ENCODE measurements at places on chromosomes 12 and 14.

- no peak for DNase-seq
Observed at GRCh38 chr12:120534703-120535655, 823 bp downstream of the RNF10 start.

- no peak for DNase-seq
Observed at GRCh38 chr12:130880411-130880885, 8.6 kb downstream of the RAN start.

DNA sequence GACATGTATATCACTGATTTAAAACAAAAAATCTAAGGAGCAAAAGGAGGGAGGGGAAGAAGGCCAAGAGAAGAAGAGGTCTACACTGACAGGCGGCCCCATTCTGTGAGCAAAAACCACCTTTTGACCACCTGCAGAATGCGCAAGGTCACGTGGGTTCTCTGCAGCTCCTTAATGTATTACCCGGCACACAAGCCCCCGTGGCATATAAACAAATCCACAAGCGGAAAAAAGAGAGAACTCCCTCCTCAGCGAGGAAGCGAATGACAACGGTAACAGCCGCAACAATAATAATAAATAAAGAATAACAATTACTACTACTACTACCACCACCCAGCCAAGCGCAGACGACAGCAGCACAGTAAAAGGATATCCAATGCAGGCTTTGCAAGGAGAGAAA, 1.3 kb downstream of the KSR2 start:
- no peak for DNase-seq

DNA sequence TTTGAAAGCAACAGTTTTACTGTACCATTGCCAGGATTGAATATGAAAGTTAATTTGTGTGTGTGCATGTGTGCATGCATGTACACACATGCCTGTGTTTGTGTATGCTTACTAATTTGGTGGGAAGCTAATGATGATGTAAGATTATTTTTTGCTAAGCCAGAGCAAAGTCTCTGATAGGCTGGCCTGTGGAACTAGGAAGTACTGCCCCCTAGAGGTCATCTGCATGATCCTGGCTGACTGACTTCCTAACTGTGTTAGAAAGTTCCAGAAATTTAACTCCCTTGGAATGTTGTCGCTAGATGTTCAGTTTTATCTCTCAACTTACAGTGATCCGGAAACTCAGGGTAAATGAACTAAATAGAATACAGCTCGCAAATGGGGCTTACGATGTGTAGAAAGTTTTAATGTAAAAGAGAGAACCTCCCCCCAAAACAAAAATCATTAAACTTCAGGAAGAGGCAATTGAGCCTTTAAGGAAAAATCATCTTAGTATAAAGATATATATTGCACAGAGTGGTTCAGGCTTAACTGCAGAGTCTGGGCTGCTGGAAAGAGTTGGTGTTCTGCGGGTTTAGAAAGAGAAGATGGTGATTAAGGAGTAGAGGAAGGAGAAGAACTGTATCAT, 34.3 kb upstream of the SLC38A1 start:
- peak; percentile 4 for DNase-seq

DNA sequence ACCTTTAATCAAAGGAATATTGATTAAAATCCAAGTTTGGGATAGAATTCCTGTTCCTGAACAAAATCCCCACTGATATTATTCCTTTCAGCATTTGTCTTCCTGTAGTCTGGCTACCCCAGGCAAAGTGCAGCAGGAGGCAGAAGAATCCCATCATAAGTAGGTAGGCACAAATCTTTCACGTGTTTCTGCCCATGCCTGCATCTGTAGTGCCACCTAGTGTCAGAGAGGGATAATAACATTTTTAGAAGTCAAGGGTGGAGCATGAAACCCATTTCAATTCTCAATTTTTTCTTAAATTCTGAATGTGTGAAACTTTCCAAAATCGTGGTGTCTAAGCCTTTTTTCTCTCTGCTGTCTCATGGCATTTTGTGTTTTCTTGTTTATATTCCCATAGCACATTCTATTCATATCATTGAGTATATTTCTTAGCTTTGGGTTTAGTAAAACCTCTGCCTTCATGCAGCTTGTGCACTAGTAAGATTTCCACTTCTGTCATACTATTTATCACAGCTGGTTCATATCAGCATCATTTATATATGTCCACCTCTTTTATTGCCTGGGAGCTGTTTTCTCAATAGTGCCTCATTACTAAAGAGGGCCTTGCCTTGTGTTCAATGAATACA, 47.8 kb upstream of the RERG start:
- no peak for DNase-seq

DNA sequence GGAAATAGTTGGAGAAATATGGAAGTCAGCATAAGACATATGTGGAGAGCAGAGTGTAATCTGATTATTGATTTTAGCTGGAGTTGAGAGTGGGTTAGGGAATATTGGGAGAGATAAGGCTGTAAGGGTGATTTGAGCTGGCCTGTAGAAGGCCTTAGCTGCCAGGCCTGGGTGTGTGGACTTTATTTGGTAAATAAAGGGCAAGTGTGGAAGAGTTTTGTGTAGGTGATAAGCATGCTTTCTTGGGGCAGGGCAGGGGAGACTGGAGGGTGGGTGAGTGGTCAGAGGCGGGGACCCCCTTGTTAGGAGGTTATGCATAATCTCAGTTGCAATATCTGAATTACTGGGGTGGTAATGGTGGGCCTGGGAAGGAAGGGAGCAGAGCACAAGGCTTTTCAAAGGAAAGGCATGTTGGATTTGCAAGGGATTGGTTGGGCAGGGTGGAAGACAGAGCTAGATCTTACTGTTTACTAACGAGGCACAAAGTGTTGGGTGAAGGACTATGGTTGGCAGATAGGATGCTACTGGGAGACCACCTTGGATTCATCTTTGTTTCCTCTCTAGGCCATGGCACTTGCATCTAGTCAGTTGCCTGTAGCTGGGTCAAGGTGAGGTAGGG, 5.5 kb downstream of the KHNYN start:
- DNase-seq = no peak

DNA sequence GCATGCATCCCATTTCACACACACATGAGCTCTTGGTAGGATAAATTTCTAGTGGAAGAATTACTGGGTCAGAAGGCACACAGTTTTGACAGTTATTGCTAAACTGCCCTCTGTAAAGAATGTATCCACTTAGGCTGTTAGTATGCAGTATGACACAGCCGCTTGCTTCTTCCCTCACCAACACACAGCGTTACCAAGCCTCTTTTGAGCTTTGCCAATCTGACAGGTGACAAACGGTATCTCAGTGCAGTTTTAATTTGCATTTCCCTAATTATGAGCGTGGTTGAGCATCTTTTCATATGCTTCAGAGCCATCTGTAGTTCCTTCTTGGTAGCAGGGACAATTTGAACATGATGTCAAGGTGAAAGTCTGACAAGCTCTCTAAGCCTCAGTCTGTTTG, 42.9 kb downstream of the HRK start:
- no peak for DNase-seq

GRCh38 chr14:50008974-50009373, 107.4 kb downstream of the VCPKMT start:
- DNase-seq = no peak

GRCh38 chr14:99586054-99586760, 17.8 kb downstream of the CCDC85C start:
- DNase-seq = no peak

- DNase-seq = no peak
Observed at GRCh38 chr14:58823312-58823711, 185.6 kb downstream of the DACT1 start.

- DNase-seq = no peak
Observed at GRCh38 chr14:22097586-22098292, 424.1 kb upstream of the OR4E1 start.

DNA sequence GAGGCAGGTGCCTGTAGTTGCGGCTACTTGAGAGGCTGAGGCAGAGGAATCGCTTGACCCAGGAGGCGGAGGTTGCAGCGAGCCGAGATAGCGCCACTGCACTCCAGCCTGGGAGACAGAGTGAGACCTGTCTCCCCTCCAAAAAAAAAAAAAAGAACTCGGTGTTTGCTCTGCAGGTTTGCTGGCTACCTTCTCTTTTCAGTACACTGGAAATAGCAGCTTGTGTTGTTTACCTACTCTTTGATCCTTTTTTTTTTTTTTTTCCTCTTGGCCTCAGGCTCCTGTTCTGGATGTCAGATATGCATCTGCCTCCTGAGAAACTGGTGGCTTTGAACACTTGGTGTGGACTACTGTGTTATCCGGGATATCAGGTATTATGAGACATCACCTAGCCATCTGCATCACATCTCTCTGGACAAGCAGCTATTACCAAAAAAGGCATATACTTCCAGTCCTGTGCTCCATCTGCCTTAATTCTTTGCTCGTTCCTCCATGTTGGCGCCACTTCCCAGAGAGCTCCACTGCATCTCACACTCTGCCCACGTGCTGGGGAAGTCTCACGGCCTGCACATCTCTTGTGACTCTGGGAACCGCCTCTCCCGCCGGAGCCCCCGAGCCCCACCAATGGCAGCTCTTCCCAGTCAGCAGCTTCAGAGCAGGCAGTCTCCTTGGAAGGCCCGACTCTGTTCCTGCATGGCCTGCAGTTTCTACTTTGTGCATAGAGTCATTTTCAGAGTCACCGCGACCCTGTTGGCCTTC, 50.9 kb upstream of the TRAF3 start:
- no peak for DNase-seq

GRCh38 chr12:7090222-7090998, 1.8 kb downstream of the C1R start:
- no peak for DNase-seq

DNA sequence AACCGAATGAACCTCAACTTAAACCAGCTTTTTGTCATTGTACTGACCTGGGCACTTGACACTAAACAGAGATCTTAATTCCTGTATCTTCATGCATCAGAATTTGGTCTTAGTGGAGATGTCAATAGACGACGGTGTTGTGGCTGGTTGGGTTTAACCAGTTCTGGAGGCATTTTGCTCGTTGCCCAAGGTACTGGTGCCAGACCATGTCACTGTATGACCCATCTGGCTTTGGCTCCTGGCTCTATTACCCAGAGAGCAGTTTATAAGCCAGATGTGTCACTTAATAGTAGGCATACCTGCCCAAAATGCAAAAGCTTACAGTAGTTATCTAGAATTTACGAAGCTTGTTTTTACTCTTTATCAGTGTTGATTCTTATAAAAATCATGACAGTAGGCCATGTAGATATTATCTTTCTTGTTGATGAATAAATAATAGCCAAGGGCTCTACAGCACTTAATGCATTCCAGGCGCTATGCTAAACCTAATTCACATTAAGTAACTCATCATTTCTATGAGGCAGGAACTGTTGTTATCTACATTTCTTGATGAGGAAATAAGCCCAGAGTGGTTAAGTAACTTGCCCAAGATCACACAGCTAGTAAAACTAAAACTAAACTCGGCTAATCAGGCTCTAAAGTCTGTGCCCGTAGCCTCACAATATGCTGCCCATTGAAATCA, 179.7 kb upstream of the HIF1A start:
- DNase-seq = no peak

DNA sequence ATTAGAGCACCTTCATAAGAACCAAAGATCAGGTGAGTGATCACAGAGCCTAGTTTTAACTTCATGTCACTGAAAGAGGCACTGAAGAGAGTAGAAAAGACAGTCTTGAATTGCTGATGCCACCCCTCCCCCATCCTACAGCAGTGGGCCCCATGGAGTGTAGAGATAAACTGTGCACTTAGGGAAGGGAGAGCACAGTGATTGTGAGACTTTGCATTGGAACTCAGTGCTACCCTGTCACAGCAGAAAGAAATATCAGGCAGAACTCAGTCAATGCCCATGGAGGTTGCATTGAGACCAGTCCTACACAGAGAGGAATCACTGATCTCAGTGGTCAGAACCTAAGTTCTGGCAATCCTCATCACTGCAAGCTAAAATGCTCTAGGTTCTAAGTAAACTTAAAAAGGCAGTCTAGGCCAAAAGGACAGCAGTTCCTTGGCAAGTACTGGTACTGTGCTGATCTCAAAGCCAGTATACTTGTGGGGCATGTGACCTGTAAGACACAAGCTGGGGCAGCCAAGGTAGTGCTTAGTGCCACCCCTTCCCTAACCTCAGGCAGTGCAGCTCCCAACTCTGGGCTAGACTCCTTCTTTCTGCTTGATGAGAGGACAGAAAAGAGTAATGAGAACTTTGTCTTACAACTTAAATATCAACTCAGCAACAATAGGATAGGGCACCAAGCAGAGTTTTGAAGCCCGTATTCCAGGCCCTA, 94.1 kb downstream of the FSCB start:
- no peak for DNase-seq

DNA sequence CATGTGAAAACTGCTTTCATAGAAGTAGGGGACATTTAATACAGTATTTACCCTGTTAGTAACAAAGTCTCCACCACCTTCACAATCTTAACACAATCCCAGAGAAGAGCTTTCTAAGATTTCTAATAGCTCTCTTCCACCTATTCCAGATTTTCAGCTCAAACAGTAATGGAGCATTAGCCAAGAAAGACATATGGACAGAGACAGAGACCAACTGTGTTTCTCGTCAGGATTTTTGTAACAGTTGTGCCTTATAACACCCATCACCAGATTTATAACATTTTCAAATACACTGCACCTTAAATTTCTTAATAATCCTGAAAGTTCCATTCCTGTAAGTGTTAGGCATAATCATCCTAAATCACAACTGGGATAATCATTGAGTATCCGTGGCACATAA, 321.2 kb upstream of the TMTC1 start:
- no peak for DNase-seq

Data from stimulated activated CD8-positive, alpha-beta memory T cell treated with anti-CD3 and anti-CD28 coated beads, Interleukin-7, amount 100 ng/mL, for 1 hour (primary cell).